Stimulated activated CD8-positive, alpha-beta memory T cell treated with anti-CD3 and anti-CD28 coated beads, Interleukin-7, amount 100 ng/mL, for 4 hours (primary cell): ENCODE measurements at places on chromosomes 1 and 21.

GRCh38 chr1:184188037-184188436, 136.5 kb downstream of the TSEN15 start:
- DNase-seq, result no peak

DNA sequence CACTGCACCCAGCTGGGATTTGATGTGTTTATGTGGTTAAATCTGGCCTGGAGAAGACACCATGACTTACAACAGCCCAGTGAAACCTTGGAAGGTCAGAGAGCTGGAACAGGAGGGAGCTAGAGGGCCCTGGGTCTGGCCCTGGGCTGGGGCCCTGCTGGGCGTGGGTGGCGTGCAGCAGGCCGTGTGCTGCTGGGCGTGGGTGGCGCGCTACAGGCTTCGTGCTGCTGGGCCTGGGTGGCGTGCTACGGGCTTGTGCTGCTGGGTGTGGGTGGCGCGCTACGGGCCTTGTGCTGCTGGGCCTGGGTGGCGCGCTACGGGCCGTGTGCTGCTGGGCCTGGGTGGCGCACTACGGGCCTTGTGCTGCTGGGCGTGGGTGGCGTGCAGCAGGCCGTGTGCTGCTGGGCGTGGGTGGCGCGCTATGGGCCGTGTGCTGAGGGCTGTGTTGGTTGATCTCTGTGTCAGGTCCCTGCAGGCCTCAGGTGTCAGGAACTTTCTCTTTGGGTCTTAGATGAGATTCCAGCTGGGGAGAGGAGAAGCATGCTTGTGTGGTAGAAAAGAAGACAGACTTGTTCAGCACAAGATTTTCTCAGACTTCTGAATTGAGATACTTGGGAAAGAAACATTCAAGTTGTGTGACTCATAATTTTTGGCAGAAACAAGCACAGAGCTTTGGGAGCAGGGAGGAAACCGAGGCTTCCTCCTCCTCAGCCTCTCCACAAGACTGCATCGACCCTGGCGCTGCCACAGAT, 66.0 kb downstream of the COL18A1 start:
- peak; percentile 19 for DNase-seq

DNA sequence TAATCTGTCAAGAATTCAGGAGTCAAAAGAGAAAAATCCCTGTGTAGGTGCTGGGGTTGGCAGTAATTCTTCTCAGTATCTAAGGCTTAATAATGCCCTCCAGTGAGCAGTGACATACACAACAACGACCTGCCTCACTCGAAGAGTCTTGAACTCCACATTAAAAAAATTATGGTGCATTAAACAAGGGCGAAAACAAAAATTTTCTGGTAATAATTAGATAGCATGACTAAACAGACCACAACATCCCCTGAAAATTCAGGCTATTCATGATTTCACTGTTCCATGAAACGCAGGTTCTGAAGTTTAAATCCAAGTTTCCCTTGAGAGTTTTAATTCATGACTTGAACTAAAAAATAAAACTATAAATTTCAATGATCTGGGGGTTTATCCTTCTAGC, 5.1 kb downstream of the SRSF4 start:
- DNase-seq, result no peak

DNA sequence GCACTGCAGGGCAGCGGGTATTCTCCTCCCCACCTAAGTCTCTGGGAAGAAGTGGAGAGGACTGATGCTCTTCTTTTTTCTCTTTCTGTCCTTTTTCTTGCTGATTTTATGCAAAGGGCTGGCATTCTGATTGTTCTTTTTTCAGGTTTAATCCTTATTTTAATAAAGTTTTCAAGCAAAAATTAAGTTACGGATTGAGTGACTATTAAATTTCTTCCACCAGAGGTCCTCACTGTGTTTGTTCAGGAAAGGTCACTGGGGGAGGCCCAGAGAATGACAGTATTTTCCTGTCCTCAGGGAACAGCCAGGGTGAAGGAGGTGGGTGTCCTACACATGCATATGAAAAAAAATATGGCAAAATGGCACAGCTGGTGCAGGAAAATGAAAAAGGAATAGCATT, 4.4 kb upstream of the ELF3 start:
- DNase-seq, result no peak

- no peak for DNase-seq
These were observed 872 bp downstream of the GPBP1L1 start for GRCh38 chr1:45685308-45686014.

GRCh38 chr1:71473331-71473730, 392.5 kb upstream of the ZRANB2 start:
- no peak for DNase-seq

- no peak for DNase-seq
These were observed 440.4 kb upstream of the RUNX1 start for GRCh38 chr21:35489389-35489980.

DNA sequence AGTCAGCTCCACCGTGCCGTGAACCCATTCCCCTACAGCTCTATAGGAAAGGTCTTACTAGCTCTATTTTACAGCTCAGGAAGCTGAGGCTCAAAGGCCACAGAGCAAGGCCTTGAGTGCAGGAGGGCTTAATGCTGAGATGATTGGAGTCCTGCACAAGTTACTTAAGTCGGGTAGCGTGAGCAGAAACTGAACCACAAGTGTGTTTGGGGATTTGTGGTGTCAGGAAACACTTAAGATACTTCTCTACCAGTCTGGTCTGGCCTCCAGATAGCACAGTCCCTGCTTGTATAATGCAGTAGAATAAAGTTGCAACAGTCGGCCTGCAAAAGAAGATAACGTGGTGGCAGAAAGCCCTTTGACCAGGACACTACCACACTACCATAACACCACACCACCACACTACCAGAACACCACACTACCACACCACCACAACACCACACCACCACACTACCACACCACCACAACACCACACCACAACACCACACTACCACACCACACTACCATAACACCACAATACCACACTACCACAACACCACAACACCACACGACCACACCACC, 118.1 kb downstream of the SPSB1 start:
- no peak for DNase-seq

DNA sequence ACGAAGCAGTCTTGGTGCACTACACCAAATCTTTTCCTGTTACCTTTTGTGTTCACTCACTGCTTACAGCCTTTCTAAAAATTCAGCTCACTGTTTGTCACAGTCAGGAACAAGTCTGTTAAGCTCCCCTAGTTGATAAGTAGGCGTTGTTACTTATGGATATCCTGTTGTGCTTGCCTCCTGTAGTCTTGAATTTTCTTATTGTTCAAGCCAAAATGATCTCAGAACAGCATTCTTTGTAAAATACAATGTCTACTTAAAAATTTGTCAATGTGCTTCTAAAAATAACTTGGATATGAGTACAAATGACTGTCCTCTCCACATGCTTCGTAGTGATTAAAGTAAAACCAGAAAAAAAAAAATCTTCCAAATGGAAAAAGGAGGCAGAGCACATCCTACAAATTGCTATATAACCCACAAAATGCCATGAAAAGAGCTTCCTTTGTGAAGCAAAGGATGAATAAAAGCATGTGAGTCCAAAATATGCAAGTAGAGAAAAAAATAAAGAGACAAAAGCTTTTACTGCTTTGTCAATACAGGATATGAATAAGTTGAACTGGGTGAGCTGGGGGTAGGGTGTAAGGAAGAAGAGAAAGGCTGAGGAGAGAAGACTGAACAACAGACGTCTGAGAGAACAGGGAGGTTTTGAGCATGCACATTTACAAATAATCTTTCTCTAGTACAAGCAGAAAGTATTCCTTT, 228.9 kb upstream of the ADGRL4 start:
- no peak for DNase-seq

DNA sequence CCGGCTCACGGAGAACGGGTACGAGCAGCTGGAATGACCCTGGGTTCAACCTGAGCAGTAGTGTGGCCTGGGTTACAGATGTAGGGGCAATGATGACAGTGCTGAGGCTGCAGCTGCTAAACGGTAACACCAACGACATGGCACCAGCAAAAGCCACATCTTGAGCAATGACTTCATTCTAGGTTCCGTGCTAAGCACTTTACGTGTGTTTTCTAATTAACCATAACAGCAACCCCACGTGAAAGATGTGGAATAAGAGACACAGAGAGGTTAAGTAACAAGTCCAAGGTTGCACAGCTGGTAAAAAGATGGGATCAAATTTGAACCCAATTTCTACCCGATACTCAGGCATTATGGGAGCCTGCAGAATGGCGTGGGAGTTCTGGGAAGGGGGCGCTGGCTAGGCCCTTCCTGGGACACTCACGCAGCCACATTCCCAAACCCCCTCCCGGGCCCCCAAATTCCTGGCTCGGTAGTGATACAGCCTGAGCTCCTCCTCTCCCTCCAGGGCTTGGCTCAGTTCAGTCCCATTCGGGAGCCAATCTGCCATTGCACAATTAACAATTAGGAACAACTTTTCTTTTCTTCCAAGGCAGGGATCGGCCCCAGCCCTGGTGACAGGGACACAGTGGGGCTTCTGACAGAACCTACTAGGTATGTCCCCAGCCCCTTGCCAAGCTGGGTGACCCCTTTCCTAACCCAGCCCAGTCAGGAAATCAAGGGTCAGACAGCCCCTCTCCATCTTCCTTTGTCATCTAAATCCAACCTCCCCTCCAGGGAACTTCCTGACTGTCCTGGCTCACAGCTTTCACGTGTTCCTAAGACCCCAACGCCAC, 23.8 kb upstream of the ECE1 start:
- no peak for DNase-seq

- DNase-seq, result no peak
These were observed 38.6 kb downstream of the GADD45A start for GRCh38 chr1:67723620-67724019.

DNA sequence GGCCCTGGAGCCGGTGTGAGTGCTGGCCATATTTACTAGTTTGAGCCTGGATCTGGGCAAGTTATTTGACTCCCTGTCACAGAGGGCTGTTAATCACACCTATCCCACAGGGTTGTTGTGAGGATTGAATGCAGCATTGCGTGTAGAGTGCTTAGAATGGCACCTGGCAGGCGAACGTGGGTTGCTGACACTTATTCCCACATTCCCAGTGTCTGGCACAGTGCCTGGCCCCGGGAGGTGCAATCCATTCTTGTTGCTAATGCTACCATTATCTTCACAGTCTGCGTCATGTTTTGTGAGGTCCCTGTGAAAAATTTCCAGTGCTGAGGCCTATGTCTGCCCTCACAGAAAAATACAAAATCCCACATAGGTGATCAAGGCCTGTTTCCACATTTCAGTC, 66.1 kb downstream of the CD2 start:
- DNase-seq, result no peak

- no peak for DNase-seq
These were observed 81.0 kb downstream of the PAX7 start for GRCh38 chr1:18711536-18712251.

- no peak for DNase-seq
These were observed 222.0 kb downstream of the DENND1B start for GRCh38 chr1:197553281-197553680.

GRCh38 chr1:84133479-84133878, 10.6 kb upstream of the PRKACB start:
- no peak for DNase-seq

DNA sequence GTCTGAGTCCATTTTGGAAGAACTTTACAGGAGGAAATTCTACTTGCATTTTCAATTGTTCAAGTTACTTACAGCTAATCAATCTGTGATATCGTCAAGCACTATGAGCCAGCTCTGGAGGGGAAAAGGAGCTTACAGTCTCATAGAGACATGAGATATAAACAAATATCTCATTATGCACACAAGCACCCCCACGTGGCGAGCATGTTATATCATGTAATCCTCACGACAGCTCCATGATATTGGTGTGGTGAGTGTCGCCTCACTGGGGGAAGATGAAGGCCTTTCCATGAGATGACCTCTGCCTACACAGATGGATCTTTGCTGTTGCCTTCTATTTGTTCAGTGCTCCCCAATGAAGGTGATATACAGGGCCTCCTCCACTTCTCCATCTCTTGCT, 34.6 kb downstream of the TNR start:
- no peak for DNase-seq

DNA sequence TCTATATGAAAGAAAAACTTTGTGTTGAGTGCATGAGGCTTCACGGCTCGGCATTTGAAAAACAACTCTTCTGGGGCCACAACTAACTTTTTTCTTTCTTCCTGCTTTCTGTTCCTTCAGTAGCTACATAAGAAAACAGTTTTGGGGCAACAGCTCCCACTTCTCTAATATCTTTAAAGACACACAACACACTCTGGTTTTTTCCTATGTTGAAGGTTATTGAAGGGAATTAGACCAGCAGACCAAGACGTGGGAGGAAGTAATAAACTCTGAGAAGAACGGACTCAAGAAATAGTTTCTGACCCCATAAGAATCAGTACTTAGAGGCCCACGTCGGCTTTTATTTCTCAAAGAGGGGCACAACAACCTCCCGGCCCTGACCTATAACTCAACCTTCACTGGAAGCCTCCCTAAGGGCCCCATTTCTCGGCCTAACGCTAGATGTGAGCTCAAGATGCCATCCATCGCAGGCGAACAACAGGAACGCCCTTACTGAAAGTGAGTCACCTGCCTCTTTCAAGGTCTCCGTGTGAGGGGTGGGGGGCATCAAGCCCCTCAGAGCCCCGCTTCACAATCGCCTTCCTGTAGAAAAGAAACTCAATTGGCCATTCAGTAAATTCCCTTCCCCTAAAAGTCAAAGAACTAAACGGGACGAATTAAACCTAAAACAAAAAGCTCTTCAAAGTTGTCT, 844 bp downstream of the ZMYM6 start:
- DNase-seq, result peak; percentile 27

DNA sequence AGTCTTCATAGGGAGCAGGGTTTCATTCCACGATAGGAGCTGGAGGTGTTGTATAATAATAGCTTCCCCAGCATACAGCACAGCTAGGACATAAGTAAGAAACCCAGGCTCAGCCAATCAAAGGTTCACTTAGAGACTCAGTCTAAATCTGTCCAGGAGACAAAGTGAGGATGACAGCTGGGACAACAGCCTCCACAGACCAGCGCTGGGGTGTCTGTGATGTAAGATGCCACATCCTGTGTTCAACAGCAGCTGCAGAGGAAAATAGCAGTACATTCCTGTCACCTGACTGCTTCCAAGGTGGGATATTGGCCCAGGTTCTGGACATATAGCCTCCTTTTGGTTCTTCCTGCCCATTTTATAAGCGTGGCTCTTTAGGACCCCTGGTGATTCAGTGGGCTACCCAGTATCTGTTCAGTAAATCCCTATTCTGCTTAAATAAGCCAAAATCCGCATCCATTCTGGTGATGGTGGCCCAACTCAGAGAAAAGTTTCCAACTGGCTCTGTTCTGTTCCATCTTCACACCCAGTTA, 176.8 kb upstream of the SYT6 start:
- no peak for DNase-seq

GRCh38 chr1:17839641-17840196, 84.6 kb downstream of the ACTL8 start:
- no peak for DNase-seq

GRCh38 chr1:194866153-194866552, 1679.7 kb upstream of the B3GALT2 start:
- no peak for DNase-seq

DNA sequence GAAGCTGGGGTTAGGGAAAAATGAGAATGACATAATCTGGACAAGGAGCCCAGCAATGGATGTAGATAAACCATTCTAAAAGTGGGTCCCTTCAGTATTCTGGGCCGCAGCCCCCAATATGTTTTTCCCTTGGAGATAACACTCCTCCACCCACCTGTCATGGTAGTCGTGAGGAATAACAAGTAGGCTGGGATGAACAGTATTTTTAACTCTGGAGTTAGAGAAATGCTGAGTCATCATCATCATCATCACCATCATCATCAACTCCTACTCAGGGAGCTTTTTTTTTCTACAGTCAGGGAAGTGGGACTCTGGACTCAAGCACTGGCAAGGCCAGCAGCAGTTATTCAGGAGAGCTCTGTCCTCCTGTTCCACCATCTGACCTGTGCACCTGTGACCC, 12.8 kb downstream of the CADM3 start:
- no peak for DNase-seq

- no peak for DNase-seq
These were observed 297.5 kb downstream of the DUSP10 start for GRCh38 chr1:221444346-221444745.
